ENCODE measurements at places on chromosomes 6 and 20.

GRCh38 chr6:43717822-43718221, 30.2 kb upstream of the MRPS18A start:
- DNase-seq = no peak

- DNase-seq = no peak
These were observed 41.5 kb downstream of the GCM1 start for GRCh38 chr6:53107091-53107490.

DNA sequence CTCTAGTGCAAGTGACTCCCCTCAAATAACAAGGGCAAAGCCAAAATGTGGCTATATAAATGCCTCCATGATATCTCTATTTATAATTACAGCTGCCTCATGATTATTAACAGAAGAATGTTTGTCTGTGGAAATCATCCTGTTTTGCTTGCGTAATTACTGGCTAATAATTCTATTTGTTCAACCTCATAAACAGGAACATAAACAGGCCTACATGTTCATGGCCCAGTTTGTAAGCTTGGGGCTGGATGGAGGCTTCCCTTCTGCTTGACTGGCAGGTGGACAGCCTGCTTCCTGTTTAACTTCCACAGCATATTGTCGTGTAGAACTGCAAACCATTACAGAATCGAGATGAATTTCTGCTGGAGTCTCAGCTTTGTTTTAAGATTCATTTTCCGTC, 766.0 kb upstream of the MAP3K7 start:
- DNase-seq = no peak

GRCh38 chr6:100881707-100882040, 545 bp upstream of the ASCC3 start:
- DNase-seq = no peak

DNA sequence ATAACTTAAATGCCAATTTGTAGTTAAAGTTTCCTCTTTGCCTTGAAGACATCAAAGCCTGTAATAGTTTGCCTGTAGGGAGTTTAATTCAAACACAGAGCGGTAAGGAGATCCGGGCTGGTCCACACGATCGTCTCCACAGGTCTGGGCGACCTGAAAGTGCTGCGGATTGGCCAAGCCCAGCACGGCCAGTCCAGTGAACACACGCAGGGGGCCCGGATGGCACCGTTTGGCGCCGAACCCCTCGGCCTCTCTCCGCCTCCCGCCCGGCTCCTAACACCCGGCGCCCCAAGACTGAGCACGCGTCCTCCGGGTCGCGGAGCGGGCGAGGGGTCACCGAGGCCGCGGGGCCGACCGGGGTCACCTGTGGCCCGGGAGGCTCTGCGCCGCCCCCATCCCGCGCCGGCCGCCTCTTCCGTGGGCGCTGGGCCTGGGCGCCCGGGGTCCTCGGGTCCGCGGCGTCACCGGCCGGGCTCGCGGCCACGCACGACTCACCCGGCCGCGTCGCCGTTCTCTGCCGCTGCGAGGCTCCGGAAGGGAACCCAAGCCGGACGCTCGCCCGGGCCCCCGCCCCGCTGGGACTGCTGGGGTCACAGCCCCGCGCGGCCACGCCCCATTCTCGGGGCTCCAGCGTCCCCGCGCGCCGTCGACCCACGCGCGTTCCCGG, 481 bp downstream of the SERPINB6 start:
- no peak for DNase-seq

DNA sequence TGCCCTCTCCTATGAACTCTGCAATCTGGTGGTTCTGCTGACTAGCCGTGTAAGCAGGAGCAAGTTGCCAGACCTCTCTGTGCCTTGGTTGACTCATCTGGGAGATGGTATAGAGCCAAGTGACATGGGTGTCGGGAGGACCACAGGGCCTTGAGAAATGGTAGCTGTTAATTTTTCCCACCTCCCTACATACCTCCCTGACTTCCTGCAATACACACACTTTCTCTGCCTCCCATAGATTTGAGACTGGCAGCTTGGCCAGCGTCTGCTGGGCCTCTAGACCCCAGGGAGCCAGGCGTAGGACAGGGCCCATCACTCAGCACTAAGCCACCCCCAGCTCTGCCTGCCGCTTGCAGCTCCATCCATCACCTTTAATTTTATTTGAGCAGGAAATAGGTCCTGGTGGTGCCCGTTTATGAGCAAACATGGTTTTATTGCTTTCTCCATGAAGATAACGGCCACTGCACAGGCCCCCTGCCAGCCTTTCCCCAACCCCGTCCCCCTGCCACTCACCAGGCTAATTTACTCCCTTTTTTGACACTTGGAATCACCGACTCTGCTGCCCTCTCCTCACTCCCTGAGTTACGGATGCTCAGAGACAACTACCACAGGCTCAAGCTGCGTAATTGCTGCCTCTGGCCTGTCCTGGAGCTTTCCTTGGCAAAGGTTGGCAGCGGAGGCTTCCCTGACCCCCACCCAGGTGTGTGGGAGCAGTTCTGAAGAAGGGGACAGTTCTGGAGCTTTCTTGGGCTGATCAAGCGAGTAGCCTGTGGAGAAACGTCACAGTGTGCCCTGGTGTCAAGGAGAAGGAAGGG, 11.1 kb downstream of the GLP1R start:
- DNase-seq = no peak

DNA sequence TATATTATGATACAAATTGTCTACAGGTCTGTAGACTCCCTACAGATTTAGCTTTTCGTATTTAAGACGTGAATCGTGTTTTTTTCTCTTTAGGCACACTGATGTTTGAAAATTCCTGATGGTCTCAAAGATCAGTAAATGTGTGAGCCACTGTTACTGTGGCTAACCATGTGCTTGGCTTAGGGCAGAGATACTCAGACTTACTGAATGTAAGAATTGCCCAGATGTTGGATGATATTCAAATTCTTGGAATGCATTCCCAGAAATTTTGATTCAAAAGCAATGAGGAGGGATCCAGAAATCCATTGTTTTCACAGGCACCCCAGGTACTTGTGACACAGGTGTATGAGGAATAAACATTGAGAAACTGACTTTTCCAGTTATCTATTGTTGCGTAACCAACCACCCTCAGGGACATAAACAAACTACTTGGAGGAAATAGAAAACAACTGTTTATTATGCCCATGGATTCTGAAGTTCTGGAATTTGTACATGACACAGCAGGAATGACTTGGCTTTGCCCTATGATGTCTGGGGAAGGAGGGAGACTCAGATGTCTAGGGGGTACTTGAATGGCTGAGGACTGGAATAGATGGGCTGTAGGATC, 339.6 kb upstream of the CITED2 start:
- no peak for DNase-seq

Data from activated CD4-positive, CD25-positive, alpha-beta regulatory T cell treated with anti-CD3 and anti-CD28 coated beads, Interleukin-2, amount 50 U/mL, for 16 hours (primary cell).